ENCODE measurements at places on chromosomes 2 and 18.

DNA sequence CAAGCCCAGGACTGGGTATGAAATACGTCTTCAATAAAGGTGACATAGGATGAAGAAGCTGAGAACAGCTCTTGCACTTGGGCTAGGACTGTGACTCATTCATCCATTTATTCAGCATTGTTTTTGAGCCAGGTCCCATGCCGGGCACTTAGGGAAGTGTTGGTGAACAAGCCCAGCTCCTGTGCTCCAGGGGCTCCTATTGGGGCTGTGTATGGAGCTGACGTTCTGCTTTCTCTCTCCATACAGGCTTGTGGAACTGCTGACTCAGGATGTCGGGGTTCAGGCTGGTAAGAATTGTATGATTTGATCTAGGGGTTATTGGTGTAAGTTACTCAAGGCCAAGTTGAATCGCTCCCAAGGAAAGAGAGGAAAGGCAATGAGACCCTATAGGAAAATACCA, 24.0 kb downstream of the MYO7B start:
- DNase-seq = no peak

GRCh38 chr2:113198048-113198789, 24.4 kb downstream of the PSD4 start:
- no peak for DNase-seq

GRCh38 chr2:109448946-109449788, 164.6 kb downstream of the SEPTIN10 start:
- no peak for DNase-seq

DNA sequence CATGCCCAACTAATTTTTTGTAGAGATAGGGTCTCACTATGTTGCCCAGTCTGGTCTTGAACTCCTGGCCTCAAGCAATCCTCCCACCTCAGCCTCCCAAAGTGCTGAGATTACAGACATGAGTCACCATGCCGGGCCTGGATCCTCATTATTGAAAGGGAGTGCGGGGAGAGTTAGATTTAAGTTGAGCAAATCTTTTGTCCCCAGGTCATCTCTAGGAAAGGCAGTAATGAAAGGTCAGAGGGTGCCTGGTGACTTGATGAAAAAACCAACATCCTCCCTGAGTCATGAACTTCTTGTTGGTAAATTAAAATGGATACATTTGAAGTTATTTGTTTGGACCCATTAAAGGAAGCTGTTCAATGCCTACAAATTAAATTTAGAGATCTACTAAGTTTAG, 25.1 kb downstream of the STAT4 start:
- no peak for DNase-seq

DNA sequence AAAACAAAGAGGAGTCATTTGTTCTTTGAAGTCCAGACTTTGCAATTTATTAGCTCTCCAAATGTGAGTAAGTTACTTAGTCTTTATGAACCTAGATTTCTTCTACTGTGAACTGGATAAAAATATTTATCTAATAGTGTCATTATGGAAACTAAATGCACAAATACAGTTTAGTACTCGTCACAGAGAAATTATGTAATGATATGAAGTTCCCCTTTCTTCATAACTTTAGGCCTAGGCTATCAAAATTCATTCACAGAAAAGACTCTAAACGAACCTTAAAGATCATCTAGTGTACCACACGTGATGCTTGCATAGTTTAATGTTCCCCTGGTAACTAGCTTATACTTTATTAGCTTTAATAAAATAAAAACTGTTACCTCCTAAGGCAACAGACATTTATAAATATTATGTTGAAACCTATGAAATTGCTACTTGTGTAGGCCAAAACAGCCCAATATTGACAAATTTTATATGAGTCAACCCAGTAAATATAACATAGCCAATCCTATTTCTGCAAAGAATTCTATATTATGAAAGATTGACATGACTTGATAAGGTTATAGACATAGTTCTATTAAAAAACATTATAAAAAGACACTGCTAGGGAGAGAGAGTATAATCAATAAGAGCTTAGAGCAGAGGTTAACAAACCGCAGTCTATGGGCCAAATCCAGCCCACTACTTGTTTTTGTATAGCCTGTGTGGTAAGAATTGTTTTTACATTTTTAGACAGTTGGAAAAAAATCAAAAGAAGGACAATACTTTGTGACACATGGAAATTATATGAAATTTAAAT, 44.9 kb upstream of the ITPRID2 start:
- DNase-seq = no peak

DNA sequence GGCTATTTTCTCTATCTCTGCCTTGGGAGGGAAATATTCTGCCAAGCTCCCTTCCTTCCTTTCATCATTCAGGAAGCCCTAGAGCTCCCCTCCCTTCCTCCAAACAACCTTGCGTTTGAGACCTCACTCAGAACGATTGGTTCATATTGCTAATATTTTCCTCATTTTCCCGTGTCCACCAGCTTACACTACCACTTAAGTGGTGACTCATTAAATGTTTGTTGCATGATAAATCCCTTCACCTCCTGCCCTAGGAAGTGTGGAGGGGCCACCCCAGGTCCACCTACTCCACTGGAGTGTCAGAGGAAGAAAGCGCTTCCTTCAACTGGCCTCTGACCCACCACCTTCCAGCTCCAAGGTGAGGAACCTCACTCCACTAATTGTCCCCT, 2.3 kb upstream of the LPIN2 start:
- no peak for DNase-seq

DNA sequence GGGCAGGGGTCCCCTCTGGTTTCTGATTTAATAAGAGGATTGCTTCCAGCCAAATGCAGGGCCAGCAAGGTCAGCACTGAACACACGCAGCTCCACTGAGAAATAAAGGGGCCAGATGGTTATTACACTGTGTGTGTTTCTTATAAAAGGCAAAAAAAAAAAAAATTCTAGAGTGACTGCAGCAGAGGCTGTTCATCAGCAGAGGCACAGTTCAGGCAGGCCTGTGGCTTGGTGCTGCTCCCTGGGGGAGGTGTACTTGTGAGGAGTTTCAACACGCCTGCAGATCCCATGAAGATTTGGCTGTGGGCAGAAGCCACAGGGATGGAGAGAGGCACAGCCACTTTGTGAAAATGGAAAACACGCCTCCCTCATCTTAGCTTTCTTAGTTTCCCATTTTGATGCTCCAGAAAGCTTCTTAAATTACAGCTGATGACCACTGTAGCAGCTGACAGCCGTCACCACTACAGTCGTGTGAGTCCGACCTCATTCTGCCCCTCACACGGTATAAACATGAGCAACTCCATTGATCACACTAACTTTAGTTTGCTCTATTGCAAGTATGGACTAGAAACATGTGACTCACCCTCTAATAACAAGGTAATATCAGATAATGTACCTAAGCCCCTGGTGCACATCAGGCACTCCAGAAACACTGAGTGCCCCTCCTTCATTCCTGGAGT, 726.5 kb upstream of the RAB6C start:
- DNase-seq = no peak

DNA sequence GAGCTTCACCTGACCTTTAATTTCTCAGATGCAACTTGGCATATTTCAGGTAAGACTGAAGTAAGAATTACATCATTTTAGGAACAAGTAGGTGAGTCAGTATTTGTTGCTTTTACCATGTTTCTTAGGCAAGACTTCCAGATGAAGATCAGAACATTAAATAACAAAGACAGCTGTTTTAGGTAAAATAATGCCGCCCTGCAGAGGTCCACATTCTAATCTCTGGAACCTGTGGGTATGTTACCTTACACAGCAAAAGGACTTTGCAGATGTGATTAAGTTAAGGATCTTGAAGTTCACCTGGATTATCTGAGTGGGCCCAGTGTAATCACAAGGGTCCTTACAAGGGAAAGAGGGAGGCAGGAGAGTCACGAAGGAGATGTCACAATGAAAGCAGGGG, 39.3 kb downstream of the ICOS start:
- DNase-seq = no peak

DNA sequence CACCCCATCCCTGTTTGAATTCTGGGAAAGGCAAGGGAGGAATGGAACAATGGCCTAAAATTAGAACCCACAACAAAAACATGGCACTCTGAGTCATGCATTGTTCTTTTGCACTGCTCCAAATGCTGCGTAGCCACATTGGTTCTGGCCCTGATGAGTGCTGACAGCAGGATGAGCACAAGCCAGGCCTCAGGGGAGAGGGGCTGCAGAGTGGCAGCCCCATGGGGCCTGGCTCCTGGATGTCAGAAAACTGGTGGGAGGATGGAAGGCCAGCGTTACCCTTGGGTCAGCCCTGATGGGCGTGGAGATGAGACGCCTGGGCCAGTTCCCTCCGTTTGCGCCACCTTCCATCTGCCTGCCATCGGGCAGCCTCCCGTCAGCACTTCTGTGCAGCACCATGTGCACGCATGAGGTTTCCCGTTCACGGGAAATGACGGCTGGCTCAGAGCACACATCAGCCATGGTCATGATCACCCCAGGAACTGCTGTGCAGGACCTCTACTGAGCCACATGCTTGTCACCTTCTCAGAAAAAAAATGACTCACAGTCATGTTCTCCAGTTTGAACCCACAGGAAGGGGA, 65.6 kb downstream of the CYP26B1 start:
- DNase-seq = no peak

GRCh38 chr2:154331784-154332183, 366.7 kb upstream of the KCNJ3 start:
- DNase-seq = no peak

DNA sequence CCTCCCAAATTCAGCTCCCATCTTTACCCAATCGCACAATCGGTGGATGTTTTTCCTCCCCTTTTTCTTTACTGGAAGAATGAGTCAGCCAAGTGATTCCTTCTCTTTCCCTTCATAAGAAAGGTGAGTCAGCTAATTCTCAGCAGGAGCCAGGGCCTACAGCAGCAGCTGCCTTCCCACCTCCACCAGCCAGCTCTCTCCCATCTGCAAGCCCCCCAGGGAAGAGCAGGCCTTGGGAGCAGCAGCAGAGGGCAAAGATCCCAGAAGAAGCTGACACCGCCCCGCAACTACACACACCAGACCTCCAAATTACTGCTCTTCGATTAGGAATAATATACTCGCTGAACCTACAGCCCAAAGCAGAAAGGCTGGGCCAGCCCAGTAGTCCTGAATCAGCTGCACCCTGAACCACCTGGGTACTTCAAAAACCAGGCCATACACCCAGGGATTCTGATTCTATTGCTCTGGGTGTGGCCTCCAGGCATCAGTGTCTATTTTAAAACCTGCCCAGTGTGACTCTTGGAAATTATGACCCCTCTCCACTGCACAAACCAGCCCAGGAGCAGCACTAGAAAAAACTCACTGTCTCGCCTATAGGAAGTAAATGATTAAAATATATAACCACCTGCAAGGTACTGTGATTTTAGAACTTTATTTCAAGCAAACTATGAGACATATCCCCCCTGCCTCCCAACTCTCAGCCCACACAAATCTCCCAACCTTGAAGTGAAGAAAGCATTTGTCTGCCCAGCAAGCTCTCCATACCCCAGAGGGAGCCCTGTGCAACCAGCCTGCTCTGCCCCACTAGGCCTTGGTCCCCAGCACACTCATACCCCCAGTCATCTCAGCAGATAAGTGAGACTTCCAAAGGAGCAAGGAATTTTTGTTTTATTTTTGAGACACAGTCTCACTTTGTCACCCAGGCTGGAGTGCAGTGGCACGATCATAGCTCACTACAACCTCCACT, 7.3 kb downstream of the SFXN5 start:
- no peak for DNase-seq

DNA sequence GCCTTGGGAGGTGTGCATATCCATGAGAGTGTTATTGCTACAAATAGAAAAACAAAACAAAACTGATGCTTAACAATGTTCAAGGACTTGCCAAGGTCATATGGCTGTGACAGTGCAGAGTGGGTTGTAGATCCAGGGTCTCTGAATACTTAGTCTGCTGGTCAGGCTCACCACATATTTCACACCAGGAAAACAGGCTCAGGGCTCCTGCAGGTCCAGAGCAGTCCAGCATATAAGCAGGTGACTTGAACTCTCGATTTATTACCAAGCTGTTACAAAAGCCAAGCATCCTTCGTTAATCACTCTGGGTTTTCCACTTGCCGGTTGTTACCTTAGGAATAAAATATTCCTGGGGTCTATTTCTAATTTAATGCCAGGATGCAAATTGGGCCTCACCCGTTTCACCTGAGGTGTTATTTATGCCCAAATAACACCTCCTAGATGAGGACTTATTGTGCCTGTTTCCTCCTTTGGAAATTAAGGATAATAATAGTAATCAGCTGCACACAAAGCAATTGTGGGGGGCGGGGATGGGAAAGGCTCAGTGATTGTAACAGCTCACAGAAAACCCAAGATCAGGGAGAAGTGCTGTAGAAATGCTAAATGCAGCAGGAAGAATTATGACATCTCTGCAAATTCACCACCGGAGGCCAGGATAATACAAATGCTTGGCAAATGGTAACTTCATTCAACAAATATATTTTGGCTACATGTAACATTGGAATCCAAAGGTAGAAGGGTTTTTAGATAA, 72.9 kb downstream of the TMEM182 start:
- DNase-seq = no peak

GRCh38 chr2:229943171-229943570, 20.9 kb downstream of the FBXO36 start:
- DNase-seq = no peak

GRCh38 chr2:10265329-10266132, 37.2 kb upstream of the HPCAL1 start:
- DNase-seq = no peak

DNA sequence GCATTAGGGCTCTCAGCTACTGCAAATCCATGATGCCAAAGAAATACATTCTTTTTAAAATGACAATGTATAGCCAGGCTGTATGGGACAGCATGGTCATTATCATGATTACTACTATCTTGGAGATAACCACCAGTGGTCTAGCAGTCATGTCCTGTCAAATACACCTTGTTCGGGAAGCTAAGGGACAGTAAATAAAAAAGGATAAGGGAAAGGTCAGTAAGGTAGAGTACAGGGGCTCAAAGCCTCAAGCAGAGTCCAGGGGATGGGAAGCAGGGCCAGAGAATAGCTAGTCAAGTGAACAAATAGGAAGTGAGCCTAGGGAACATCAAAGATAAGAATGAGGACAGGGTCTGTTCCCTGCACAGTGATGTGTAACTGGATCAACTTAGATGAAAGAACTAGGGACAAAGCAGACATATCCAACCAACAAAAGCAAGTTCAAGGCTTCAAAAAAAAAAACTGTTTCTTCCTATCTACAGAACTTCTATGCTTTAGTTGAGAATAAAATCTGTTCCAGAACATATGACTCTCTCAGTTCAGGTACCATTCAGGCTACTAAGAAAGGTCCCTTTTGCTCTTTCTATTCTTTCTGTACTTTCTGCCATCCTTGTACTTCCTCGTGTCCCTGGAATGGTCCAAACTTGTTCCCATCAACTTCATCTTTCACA, 62.9 kb upstream of the EHBP1 start:
- no peak for DNase-seq

- no peak for DNase-seq
Measured at GRCh38 chr2:197208841-197209240, 101.7 kb downstream of the ANKRD44 start.

DNA sequence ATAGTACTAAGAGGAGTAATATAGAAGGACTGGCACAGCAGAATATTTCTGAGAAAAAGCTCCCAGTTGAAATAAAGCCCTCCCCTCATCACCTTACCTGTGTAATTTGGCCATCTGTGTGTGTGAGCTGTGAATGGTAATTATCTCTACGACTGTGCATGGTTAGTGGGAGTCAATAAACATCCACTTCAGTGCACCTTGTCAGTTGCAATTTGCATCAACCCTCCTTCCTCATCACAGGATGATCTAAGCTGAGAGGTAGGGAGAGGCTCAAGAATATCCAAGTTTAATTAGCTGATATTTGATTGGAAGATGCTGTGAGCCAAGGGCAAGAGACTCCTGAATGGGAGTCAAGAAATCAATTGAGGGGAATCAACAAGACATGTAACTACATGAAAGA, 694.9 kb upstream of the KLHL29 start:
- no peak for DNase-seq

Data from liver (tissue), 10 donors.